ENCODE measurements at places on chromosomes 16 and 17.
A peak's percentile ranks its signal among the peaks of the same experiment; 100 is the strongest.

- DNase-seq: no peak
Observed at GRCh38 chr17:11363565-11364117, 122.6 kb downstream of the SHISA6 start.

- no peak for DNase-seq
Observed at GRCh38 chr16:88352261-88353200, 30.2 kb upstream of the ZNF469 start.

DNA sequence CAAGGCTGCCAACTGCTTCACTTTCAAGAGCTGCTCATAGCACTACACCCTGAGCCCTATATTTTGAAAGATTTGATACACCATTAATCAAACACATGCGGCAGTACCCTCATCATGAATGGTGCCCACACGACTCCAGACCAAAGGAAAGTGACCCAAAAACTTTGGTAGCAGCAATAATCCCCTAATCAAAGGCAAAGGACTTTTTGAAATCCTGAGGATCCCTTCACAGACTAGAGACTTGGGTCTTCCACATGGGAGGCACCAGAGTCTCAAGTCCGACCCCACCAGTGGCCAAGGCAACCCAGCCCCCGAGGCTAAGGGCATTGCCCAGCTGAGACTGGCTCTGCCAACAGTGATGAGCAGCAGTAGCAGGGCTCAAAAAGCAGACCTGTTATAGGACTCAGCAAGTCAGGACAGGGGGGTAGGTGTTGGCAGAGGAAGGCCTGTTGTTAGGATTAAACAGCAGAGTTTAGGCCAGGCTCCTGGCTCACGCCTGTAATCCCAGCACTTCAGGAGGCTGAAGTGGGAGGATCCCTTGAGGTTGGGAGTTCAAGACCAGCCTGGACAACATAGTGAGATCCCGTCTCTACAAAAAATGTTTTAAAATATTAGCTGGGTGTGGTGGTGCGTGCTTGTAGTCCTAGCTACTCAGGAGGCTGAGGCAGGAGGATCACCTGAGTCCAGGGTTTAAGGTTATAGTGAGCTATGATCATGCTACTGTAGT, 3.2 kb downstream of the TRIM25 start:
- DNase-seq: no peak

GRCh38 chr16:4182581-4183236, 59.2 kb downstream of the SRL start:
- peak; percentile 71 for DNase-seq

GRCh38 chr16:86758932-86759331, 180.6 kb downstream of the FOXL1 start:
- no peak for DNase-seq

- no peak for DNase-seq
Observed at GRCh38 chr16:68298907-68299561, 11.7 kb downstream of the SLC7A6OS start.

DNA sequence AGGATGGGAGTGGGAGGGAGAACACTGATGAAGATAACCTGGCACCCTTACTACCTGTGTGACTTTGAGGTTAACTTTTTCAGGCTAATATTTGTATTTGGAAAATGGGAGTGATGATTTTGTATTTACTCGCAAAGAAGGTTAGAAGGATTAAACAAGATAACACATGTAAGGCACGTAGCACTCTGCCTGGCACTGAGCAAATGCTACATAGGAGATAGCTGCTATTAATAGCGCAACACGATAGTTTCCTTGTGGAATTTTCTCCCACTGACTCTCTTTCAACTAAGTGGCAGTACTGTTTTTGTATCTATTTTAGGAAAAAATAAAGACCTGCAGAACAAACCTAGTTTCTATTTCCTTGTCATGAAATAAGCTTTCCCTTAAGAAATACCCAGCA, 15.4 kb upstream of the KCNJ16 start:
- no peak for DNase-seq

DNA sequence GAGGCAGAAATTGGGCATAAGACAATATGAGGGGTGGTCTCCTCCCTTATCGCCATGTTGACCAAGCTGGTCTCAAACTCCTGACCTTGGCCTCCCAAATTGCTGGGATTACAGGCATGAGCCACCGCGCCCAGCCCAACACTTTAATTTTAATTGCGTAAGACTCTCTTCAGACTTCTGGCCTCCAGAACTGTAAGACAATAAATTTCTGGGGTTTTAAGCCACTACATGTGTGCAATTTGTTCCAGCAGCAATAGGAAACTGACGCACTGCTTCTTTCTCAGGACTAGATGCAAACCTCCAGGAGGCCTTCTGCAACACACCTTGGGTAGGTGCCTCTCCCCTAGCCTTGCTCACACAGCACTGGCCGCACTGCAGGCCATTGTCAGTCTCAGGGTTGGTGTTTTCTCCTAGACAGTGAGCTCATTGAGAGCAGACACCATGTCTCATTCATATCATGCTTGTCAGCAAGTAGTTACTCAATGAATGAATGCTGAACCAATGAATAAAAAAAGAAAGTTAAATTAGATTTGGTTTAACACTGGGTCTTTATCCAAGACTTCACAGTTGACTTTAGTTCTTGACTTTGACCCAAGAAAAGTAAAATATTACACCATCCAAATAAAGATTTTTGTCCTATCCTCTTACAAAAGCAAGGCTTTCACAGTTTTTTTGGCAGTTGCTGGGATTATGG, 5.5 kb upstream of the ACSF2 start:
- no peak for DNase-seq

- no peak for DNase-seq
Observed at GRCh38 chr17:62963296-62963695, 2.7 kb upstream of the TANC2 start.

DNA sequence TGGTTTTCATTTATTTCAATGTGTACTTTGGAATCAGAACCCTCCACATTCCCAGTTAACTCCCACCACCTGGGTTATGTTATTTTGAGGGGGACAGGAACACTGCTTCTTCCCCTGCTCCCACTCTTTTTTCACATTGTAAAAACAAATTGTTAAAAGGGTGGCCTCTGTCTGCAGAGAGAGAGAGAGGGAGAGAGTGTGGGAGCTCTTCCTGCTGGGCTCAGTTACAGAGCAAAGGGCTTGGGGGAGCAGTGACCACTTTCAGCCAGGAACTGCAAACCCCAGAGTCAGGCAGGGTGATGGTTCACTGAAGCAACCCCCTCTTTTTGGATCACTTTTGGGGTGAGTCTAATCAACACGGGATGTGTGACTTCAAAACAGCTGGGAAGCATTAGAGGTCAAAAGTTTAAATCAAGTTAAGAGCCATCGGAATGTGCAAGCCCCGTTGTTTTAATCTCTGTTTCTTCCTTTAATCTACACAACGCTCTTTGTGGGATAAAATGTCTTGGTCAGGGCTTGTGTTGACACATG, 577.0 kb upstream of the CDH11 start:
- no peak for DNase-seq

- DNase-seq: no peak
Observed at GRCh38 chr17:33342025-33342424, 48.9 kb upstream of the ASIC2 start.

DNA sequence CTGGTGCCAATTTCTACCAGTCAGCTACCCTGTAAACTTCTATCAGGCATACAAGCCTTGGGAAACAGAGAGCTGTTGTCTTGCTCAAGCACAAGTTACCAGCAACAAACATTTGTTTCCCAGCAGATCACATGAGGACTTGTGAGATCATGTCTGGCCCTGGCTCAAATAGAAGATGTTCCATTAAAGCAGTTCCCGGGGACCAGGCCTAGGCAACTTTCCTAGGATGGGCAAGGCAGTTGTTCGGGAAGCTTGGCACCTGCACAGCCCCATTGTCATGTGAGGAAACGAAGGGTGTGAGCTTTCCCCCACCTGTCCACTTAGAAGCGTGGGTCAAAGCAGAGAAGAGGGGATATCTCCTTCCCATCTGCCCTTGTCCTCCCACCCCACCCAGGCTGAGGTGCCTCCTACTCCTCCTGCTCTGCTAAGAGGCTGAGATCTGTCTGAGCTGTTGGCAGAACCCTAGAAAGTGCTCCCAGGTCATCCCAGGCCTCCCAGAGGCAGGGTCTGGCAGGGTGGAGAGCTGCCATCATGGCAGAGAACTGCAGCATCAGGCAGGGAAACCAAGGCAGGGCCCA, 11.2 kb upstream of the SLC47A2 start:
- DNase-seq: no peak

DNA sequence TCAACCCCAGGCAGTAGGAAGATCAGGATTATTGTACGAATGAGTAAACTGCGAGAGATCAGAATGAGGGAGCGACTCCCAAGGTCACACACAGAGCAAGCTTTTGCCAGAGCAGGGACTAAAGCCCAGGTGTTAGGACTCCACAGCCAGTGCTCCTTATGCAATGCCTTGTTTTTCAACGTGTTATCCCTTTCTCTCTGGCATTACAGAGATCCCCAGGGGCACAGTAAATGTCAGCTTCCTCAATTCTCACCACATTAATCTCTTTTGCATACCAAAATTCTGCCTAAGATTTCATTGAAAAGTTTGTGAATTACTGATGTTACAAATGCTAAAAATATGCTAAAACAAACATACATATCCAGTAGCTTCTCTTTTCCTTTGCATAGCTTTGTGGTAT, 68.1 kb upstream of the CES5A start:
- DNase-seq: no peak

- DNase-seq: peak; percentile 52
Observed at GRCh38 chr16:68257251-68257905, 6.9 kb upstream of the SLC7A6 start.

DNA sequence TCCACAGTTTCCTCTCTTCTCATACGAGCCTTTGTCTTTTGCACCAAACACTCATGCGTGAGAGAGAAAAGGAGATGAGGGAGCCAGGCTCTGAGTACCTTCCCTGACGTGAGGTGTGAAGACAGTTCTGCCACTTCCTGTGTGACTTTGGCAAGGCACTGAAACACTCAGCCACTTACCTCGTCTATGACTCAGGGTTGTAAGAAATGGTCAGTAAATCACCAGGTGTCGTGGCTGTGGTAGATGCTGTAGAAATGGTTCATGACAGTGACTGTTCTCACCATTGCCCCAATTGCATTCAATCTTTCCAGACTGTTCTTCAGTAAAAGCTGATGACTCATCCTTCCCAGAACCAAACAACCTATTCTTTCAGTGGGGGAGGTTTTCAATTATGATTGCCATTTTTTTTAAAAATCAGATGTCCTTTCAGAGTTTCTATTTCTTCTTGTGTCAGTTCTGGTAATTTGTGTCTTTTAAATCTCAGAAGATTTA, 49.2 kb upstream of the CBFA2T3 start:
- DNase-seq: peak; percentile 37

- DNase-seq: no peak
Observed at GRCh38 chr16:27586711-27587110, 36.8 kb downstream of the KATNIP start.

- no peak for DNase-seq
Observed at GRCh38 chr16:29775742-29776408, 2.2 kb upstream of the ZG16 start.

DNA sequence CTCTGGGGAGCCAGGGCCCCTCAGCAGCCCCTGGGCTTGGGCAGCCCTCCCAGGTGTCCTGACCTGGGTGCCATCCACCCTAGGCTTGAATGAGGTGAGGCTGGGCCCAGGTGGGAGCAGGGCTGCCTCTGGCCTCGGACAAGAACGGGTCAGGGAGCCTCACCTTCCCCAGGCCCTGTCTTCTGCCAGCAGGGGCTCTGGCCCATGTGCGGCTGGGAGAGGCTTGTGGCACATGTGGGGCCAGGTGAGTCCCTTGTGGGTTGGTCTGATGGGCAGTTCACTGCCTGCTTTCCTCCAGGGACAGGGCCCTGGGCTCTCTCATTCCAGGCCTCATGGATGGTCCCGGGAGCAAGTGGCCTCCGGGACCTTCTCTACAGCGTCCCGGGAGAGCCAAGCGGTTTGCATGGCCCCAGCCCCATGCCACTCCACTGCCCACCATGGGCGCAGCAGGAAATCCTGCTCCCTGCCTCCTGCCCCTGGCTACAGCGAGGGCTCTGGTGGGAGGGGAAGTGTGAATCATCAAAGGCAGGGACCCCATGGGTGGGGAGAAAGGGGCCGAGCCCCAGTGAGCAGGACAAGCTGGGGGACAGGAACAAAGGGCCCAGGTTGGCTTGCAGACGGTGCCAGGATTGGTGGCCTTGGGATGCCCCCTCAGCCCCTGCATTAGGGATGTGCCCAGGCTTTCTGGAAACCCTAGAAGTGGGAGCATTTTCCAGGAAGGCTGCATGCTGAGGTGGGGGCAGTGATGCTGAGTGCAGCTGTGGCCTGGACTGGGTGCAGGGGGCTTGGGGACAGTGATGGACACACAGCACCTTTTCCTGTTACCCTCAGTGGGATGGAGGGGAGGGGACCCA, 12.2 kb downstream of the VASN start:
- DNase-seq: no peak

- DNase-seq: no peak
Observed at GRCh38 chr17:81309140-81309858, 14.2 kb upstream of the SLC38A10 start.

- DNase-seq: no peak
Observed at GRCh38 chr17:4241535-4241934, 22.2 kb downstream of the ANKFY1 start.

DNA sequence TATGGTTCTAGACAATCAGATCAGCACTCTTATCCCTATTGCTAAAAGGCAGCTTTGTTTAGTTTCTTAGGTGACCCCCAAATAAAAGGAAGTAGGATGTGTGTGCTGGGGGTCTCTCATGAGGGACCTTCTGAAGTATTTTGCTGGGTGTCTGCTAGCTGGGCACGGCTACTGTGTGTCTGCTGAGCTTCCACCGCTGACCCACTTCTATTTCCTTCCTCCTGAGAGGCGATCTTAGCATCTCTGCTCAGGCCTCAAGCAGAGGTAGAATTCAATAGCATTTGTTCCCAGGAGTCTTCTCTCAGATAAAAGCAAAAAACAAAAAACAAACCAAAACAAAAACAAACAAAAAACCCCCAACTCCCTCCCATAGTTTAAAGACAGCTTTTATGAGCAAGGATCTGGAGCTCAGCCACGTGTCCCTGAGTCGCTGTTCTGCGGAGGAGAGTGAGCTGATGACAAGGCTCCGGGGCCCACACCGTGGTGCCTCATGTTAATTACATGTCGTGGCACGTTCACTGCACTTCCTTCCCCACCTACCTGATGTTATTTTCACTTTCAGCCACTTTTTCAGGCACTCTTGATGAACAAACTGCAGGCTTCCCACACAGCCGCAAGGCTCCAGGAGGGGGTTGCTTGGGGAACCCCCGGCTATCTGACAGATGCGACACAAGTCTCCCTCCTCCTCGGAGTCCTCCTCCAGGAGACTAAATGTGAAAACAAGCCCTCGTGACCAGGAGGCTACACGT, 83.5 kb downstream of the MARCHF10 start:
- DNase-seq: peak; percentile 91

DNA sequence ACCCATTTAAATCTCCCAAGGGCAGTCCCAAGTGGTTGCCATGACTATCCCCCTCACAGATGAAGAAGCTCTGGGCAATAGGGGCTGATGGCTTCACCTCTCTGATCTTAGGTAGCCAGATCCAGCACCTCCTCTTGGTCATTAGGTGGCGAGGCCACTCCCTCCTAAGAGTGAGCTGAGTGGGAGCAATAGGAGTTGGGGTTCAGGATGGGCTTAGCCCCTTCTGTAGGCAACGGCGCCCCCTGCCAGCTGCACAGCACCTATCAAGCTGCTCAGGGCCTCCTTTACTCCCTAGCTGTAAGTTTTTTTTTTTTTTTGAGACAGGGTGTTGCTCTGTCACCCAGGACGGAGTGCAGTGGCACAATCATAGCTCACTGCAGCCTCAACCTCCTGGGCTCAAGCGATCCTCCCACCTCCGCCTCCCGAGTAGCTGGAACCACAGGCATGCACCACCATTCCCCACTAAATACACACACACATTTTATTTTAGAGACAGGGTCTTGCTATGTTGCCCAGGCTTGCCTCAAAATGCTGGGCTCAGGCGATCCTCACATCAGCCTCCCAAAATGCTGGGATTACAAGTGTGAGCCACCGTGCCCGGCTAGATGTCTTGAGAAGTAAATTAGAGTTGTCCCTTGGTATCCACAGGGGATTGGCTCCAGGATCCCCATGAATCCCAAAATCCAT, 3.5 kb upstream of the RRAD start:
- DNase-seq: no peak
